ENCODE measurements at places on chromosomes 11 and 22. TPM values are rescaled to one million over a fixed set of nuclear protein-coding genes. Genes with fewer than 3 reads are reported as not detected.

The KIRREL3 gene
- total RNA-seq: 0.91 TPM

- peak; percentile 70 for DNase-seq
Measured at GRCh38 chr11:20089796-20090653, 70.2 kb downstream of the DBX1 start.

The LGR4 gene
- total RNA-seq: 50.0 TPM

The GP1BB gene
- total RNA-seq: 2.8 TPM

GRCh38 chr11:119180729-119181676, 4.3 kb upstream of the NHERF4 start:
- no peak for DNase-seq

The DEUP1 gene
- total RNA-seq: 0.91 TPM

- DNase-seq: no peak
Measured at GRCh38 chr11:88363004-88363403, 25.5 kb upstream of the CTSC start.

GRCh38 chr11:33885338-33886005, 6.4 kb downstream of the LMO2 start:
- no peak for DNase-seq

- no peak for DNase-seq
Measured at GRCh38 chr11:70568814-70569617, 170.7 kb downstream of the CTTN start.

DNA sequence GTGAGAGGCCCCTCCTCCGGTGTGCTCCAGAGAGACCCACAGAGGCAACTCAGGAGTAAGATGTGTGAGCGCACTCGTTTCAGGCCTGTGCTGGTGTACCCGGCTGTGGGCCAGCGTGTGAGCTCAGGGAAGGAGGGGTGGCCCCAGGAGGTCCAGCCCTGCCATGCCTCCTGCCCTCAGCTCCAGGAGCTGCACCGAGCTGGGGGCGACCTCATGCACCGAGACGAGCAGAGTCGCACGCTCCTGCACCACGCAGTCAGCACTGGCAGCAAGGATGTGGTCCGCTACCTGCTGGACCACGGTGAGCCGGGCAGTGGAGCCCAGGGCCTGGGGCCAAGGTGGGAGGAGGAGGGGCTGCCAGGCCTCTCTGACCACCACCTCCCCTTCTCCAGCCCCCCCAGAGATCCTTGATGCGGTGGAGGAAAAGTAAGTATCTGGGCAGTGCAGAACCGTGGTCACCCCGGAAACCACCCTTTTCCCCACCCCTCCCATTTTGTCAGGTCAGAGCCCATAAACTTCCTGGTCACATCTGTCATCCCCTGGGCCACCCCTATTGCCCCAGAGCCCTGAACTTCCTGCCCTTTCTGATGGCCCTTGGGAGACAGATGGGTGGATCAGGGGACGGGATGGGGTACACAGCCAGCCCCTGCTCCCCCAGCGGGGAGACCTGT, 2.5 kb upstream of the MDK start:
- no peak for DNase-seq

The PTPRCAP gene
- total RNA-seq: 2.3 TPM

- DNase-seq: peak; percentile 49
Measured at GRCh38 chr11:103434073-103434411, 324.8 kb downstream of the DYNC2H1 start.

The MRGPRF gene
- 4.1 TPM for total RNA-seq

The FCHSD2 gene
- 17.8 TPM for total RNA-seq

The MS4A4A gene
- total RNA-seq: 0.32 TPM

DNA sequence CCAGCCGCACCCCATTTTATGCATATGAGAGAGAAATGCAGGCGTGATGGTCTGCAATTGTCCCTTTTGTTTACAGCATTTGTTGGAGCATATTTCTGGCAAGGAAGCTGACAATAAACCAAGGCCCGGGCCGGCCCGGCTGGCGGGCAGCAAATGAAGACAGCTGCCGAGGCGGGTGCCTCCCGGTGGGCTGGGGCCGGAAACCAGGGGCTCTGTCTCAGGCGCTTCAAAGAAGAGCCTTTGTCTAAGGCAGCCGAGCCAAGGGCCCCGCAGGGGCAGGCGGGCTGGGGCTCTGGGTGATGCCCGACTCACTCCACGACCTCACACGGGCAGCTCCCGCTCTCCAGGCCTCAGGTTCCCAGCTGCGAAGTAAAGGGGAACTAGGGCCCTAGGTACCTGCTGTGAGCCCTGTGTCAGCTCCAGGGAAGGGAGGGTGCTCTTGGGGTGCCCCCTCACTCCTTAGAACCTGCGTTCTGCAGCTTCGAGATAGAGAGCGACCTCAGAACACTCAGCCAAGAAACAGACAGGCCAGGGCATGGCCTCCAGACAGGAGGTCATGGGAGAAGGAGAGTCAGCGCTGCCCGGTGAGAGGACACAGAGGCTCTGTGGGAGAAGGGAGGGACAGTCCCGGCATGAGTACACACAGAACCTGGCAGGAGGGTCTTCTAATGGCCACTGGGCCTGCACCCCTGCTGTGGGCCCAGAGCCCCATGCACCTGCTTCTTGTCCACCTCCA, 2.4 kb downstream of the LINC01488 start:
- no peak for DNase-seq

DNA sequence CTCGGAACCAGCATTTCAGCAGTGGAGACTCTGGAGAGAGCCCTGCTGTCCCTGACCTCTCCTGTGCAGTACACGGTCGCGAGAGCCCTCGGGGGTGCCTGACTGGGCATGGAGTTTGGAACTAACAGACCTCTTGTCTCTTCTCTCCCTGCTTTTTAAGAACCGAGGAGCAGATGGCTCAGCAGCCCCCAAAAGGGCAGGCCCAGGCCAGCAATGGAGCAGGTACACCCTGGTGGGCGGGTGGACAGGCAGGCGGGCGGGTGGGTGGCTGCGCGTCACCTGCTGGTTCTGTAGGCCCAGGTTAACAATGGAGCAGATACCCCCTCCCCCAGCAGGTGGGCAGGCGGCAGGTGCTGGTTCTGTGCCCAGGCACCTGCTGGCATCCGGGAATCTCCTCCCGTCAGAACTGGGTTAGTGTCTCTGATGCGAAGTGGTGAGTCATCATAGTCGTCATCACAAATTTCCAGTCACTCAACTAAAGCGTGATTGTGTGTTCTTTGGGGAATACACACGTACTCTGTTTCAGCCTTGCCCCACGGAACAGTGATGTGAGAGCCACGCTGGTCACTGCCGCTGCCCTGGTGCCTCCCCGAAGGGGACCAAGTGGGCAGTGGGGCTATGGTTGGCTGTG, 41.1 kb downstream of the GRAMD4 start:
- DNase-seq: peak; percentile 56

The NCF4 gene
- not detected for total RNA-seq

DNA sequence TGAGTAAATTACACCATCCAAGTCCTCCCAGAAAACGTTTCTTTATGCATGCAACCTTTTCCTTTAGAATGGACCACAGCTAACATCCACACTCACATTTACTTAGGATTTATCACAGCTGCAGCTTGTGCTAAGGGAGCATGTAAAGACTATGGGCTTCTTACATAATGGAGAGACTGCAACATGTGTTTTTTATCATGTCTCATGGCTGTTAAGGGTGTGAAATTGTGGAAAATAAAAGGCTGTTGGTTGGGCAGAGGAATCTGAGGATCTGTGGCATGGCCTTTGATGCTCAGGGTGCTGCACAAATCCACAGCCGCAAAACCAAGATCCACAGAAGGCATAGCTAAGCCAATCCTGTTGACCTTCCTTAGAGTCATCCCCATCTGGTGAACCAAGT, 112.0 kb upstream of the MTNR1B start:
- no peak for DNase-seq

DNA sequence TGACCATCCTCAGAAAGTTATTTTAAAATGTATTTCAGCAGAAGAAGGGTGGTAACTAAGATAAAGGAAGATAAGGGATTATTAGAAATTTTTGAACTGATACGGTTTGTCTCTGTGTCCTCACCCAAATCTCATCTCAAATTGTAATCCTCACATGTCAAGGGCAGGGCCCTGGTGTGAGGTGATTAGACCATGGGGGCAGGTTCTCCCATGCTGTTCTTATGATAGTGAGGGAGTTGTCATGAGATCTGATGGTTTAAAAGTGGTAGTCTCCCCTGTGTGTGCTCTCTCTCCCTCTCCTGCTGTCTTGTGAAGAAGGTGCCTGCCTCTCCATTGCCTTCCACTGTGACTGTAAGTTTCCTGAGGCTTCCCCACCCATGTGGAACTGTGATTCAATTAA, 36.1 kb downstream of the CYP2R1 start:
- DNase-seq: no peak

The KCNQ1 gene
- total RNA-seq: not detected

- no peak for DNase-seq
Measured at GRCh38 chr22:48566741-48567140, 1260.9 kb downstream of the BRD1 start.

The SLCO2B1 gene
- total RNA-seq: 2.6 TPM

- DNase-seq: peak; percentile 66
Measured at GRCh38 chr11:9250139-9250582, 15.0 kb downstream of the DENND5A start.

GRCh38 chr11:75768112-75768908, at the start of gene DGAT2:
Gene DGAT2 (plus strand): TSS chr11:75768778. CDS start chr11:75768992, 214 bp downstream.
- DNase-seq: peak; percentile 40

GRCh38 chr11:12248330-12248729, 129.0 kb upstream of the PARVA start:
- DNase-seq: no peak

DNA sequence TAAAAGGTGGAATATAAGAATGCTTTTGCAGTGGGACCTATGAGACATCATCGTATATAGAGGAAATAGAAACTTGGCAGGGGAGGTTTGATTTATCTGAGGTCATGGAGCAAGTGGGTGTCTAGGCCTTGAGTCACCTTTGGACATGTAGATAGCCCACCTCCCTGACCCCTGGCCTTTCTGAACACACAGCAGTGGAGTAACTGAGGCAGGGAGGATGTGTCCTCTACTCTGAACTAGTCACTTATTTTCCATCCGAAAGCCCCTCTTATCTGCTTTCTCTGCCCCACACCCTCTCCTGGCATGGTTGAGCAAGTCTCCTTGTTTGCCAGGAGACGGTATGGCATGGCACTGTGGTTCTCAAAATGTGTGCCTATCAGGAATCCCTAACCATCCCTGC, 7.9 kb downstream of the CD82 start:
- peak; percentile 27 for DNase-seq

Data from astrocyte (in vitro differentiated cells and primary cell).